ENCODE measurements at places on chromosomes 3 and 15.

- no peak for DNase-seq
Observed at GRCh38 chr15:98433856-98434255, 214.5 kb upstream of the IGF1R start.

DNA sequence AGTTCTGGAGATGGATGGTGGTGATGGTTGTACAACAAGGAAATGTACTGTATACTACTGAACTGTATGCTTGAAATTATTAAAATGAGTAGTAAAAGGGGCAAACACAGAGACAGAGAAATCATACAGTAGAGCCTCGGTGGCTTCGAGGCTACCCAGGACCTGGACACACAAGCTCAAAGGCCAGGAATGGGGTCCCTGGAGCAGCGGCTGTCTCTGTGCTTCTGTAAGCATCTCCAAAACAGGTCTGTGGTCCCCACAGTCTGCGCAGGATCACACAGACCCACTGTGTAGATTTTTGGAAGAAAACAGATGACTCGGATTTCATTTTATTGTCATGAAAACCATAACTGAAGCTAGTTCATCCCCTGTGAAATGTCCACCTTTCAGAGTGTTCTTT is 39.7 kb downstream of the PGPEP1L start:
- DNase-seq: no peak

GRCh38 chr15:50549326-50549725 is 2.9 kb upstream of the USP50 start:
- no peak for DNase-seq

DNA sequence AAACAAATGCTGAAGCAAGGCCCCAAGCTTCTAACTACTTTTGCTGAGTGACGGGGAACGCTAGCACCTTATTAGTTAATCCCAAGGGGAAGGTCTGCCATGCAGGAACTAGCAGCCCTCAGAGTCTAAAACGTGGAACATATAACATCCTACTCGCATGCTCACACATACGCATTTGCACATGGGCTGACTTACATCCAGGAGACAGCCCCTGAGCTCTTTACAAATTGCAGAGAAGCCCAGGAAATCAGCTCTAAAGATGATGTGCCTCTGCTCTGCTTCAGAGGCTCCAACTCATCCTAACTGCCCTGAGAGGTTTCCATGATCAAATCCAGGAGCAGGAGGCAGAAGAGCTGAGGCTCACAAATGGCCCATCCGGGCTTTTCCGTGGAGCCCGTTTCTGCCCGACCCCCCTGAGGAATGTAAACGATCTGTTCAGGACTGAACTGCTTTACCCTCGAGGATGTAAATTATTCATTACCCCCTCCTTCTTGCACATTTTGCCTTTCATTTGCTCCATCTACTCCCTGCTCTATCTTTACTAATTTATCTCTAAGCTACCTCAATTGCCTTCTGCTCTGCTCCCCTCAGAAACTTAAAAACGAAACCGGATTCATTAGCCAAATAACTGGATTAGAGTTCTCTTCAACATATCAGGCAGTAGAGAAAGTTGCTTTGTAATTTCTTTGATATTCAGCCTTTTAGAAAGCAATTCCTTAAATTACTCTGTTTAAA is 141.9 kb upstream of the CCDC54 start:
- peak; percentile 9 for DNase-seq

DNA sequence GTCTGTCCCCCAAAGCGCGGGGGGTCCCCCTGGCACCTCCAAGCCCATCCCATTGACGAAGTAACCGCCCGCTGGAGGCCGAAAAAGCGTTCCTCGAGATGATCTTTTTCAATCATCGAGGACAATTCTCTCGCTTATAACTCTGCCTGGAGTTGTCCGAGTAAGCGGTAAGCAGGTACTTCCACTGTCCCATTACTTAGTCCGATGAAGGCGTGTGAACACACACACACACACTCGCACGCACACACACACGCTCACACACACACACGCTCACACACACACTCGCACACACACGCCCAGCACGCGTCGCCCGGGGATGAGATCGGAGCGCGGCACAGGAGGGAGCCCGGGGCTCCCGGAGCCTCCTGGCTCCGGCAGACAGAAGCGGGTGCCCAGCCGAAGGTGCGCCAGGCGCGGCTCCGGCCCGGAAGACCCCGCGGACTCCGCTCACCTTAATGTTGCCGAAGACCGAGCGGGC is 430 bp downstream of the SLCO2A1 start:
- DNase-seq: no peak

GRCh38 chr3:117439812-117440211 is 730.2 kb downstream of the TUSC7 start:
- DNase-seq: no peak

DNA sequence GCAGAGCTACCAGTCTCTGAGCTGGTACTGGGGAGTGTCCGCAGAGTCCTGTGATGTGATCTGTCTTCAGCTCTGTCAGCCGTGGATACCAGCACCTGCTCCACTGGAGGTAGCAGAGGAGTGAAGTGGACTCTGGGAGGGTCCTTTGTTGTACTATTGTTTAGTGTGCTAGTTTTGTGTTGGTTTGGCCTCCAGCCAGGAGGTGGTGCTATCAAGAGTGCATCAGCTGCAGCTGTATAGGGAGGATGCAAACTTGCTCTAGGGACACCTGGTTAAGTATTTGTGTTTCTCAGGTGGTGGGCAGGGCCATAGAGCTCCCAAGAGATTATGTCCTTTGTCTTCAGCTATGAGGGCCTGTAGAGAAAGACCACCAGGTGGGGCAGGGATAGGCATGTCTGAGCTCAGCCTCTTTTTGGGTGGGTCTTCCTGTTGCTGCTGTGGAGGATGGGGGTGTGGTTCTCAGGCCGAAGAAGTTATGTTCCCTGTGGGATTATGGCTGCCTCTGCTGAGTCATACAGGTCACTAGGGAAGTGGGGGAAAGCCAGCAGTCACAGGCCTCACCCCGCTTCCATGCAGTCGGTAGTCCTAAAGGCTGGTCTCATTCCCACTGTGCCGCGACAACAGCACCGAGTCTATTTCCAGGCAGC is 443.2 kb upstream of the TBL1XR1 start:
- no peak for DNase-seq

DNA sequence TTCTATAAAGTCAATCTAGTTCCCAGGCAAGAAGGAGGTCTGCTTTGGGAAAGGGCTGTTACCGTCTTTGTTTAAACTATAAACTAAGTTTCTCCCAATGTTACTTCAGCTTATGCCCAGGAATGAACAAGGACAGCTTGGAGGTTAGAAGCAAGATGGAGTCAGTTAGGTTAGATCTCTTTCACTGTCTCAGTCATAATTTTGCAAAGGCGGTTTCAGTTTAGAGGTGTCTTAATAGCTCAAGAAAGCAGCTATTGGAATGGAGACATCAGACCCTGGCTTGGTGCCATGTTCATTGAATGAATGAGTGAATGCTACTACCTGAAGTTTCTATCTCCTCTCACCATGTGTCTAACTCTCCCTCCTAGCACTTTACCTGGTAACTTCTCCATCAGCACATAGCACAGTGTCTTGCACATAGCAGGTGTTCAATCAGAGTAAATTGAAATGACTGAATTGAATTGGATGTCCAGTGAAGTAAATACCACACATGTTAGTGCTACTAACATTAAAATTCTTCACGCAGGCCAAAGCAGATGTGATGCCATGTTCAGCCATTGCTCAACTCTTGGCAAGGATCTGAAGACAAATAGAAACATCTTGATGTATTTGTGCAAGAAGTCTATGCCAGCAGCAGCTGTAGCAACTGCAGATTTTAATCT is 28.2 kb downstream of the CLEC3B start:
- DNase-seq: no peak

GRCh38 chr15:91192285-91192684 is 92.2 kb downstream of the SV2B start:
- DNase-seq: no peak

DNA sequence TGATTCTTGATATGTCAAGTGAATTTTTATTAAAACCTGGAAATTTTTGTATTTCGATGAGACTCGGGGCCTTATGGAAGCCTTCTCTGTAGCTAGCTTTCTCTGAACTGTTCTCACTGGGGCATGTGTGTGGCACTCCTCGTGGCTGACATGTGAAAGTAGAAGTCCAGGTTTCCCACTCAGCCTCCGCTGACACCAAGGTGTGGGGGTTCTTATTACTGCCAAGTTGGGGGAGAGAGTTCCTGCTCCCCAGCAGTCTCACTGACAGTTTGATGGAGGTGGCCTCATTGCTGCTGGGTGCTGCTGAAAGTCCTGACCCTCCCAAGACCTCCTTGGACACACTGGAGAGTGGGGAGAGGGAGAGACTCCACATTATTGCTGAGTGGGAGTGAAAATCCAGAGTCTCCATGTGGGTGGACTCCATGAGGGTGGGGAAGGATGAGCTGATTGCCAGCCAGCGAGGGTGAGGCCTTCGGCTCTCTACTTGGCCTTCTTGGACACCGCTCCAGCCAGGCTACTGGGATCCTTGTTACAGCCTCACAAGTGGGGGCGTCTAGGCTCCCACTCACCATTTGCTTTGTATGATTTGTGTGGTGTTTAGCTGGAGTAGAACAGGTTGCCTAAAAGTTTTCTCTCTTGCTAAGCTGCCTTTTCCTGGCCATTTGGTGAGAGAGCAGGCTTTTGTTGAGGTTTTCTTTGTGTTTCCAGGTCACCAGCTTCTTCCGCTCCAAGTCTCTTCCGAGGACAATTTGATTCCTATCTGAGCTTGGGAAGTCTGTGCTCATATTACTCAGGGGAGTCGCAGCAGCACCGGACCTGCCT is 64.1 kb downstream of the LSM3 start:
- DNase-seq: no peak

- DNase-seq: no peak
Observed at GRCh38 chr3:13894807-13895154, 14.9 kb upstream of the WNT7A start.

All from substantia nigra (tissue), 51 donors.